ENCODE measurements at places on chromosomes 7 and 10. TPM values are rescaled to one million over a fixed set of nuclear protein-coding genes. Genes with fewer than 3 reads are reported as not detected.

DNA sequence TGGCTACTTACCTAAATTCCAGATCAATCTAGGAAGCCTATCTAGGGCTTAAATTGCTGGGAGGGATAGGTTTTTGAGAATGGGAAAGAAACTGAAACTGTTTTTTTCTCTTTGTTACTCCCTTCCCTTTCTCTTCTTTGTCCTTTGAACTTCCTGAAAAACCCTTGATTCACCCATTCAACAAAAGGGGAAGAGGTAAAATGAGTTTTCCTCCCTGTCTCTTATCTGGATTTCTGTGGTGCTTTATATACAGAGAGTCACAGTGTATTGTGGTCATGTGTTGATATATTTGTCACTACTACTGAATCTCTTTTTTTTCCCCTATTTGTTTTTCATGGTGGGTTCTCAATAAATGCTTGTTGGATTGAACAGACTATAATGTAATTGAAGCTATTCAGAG lies 19.8 kb upstream of the NUP205 start:
- no peaks in the 10 kb centered on the region for H3K36me3 ChIP-seq
- no peak overlapping the region for H3K4me3 ChIP-seq
- H3K27me3 ChIP-seq: peaks cover 34% of the 10 kb centered on the region
- H3K27ac ChIP-seq: no peak overlapping the region

DNA sequence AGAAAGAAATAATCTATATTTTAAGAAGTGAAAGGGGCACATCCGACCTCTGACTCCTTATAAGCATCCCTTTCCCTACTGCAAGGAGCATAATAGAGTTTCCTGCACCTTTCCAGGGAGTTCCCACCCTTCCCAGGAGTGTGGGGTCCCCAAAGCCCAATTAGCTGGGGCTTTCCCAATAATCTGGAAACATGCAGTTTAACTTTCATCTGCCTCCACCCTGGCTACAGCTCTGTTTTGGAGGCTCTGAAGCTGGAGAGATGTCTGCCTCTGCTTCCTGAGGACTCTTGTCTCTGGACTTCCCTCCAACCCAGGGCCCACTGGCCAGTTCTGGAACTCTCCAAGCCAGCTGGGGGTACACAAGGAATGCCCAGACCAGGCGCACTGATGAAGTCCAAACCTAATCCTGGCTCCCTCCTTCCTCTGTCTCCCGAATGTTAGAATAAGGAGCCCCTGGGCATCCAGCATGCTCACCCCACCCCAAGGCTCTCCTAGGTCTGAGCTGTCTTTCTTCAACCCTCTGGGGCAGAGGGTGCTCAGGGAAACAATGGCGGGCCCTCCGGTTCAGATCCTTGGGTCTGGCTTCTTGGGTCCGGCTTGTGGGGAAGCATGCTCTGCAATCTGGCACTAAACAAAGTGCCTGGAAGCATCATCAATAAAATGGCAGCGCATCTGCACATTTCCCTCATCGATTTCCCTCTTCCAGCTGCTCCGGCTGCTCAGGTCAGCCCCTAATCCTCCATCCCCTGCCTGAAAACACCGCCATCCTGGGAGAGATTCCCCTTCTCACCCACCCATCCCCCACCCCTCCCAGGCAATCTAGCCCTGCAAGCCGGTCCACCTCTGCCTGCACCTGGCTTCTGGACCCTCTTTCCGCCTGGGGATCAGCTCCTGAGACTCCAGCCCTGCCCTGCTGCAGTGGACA lies 13.3 kb downstream of the HOXA4 start:
- no peak for DNase-seq
- H3K4me3 ChIP-seq: no peak overlapping the region
- H3K4me1 ChIP-seq: no peaks in the 10 kb centered on the region

DNA sequence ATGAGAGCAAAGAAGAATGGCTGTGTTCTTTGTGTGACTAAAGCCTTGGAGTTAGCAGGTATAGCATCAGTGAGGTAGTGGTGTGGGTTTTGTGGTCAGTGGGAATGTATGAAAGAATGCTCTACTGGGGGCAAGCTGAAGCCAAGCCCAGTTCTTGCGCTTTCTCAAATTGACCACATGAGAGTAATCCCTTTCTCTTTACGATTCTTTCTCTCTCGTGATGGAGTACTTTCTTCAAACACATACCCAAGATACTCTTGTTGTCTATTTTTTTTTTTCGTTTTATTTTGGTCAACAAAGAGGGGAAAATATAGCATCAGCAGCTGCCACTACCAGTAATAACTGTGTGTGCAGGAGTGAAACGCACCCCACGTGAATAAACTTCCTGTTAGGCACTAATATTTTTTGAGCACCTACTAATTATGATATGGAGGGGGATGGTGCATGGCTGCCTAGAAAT lies 8.4 kb upstream of the PANK1 start:
- H3K27ac ChIP-seq: no peak overlapping the region
- H3K4me1 ChIP-seq: peaks cover 4% of the 10 kb centered on the region
- DNase-seq: no peak
- no peak overlapping the region for H3K4me3 ChIP-seq

DNA sequence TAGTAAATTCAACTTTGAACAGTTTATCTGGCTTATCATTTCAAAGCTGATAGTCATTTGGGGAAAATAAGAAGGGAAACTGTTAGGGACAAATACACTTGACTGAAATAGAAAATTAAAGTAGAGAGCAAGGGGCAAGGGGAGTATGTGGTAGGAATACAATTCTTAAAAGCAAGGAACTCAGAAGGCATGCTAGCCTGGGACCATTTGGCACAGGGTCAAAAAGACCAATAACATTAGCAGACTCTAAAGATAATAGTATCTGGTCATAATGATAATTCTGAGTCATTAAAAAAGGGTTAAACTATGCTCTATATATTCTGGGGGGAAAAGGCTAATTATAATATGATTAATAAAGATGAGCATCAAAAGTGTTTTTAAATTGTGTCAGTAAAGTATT lies 112.2 kb downstream of the CNOT4 start:
- H3K4me3 ChIP-seq: no peak overlapping the region
- H3K36me3 ChIP-seq: peaks cover 18% of the 10 kb centered on the region
- no peak overlapping the region for H3K27ac ChIP-seq

DNA sequence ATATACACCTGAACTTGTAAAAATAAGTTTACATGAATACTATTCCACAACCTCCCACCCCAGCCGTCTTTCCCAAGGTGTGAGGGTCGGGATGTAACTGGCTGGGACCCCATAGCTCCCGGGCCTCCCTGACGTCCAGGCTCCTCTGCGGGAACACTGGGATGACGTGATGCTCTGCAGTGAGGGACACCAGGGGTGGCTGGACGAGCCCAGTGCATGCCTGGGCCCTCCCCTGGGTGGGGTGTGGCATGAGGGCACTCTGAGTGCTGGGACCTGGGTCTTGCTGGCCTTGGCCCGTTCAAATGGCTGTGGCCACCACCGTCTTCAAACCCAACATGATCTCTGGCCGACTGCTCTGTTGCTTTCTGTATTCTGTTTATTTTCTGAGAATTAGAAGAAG lies 182.4 kb downstream of the DNAJB6 start:
- peaks cover 2% of the 10 kb centered on the region for H3K27me3 ChIP-seq
- H3K36me3 ChIP-seq: no peaks in the 10 kb centered on the region
- no peak overlapping the region for H3K27ac ChIP-seq
- H3K4me3 ChIP-seq: no peak overlapping the region
- DNase-seq: no peak

DNA sequence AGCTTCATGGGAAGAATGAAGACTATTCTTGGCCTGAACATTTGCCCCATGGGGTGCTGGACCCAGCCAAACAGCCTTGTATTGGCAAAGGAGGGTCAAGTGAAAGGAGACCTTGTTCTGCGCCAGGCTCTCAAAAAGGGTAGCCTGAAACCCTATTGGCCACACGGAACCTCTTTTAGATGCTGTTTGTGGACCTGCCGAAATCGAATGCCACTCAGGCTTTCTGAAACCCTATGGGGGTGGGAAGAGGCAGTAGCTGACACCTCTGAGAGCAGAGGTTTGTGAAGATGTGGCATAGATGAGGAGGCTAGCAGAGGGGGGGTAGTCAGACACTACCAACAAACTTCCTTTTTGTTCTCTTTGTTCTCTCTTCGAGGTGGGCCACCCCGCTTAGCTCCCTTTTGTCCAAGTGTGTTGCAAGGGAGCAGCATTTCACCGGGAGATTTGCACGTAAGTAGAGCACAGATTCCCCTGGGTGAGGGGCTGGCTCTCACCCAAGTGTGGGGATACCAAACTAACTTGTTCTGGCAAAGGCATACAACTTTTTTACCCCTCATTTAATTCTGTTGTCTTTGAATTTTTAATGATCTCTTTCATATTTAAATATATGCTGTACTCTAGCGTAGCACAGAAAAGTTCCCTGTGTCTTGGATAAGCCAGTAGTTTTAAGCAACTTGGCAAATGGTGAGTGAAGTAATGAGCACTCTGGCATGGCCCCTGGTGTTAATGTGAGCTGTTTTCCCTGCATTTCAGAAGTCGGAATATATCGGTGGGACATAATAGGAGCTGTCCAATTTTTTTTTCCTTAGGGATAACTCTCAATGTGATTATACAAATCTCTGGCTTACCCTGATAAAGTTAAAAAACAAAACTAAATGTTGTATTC lies 107.7 kb downstream of the SEPTIN7 start:
- no peaks in the 10 kb centered on the region for H3K4me1 ChIP-seq
- peaks cover 24% of the 10 kb centered on the region for H3K36me3 ChIP-seq
- no peaks in the 10 kb centered on the region for H3K27me3 ChIP-seq
- DNase-seq: no peak
- no peak overlapping the region for H3K27ac ChIP-seq

GRCh38 chr7:77531038-77531437 lies 6.1 kb upstream of the PTPN12 start:
- no peak for DNase-seq
- no peaks in the 10 kb centered on the region for H3K27me3 ChIP-seq
- H3K4me3 ChIP-seq: no peak overlapping the region
- H3K27ac ChIP-seq: no peak overlapping the region
- H3K4me1 ChIP-seq: peaks cover 7% of the 10 kb centered on the region

GRCh38 chr10:50480054-50481007 lies 143.4 kb downstream of the SGMS1 start:
- H3K4me1 ChIP-seq: no peaks in the 10 kb centered on the region
- no peak overlapping the region for H3K4me3 ChIP-seq
- DNase-seq: no peak
- H3K27ac ChIP-seq: no peak overlapping the region

DNA sequence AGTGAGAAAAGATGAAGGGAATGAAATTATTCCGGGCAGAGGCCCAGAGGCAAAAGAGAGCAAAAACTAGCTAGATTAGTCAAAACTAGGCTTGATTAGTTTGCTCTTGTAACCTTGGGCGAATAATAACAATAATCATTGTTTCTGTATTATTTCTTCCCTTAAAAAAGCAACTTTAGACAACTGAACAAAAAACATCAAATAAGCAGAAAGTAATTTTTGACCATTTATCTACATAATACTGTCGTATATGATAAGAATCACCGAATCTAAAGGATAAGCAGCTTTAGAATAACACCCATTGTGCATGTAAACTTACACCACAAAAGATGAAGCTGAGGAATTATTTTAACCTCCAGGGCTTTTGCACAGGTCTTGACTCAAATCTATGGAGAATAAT lies 125.1 kb downstream of the TPK1 start:
- no peaks in the 10 kb centered on the region for H3K36me3 ChIP-seq
- no peak overlapping the region for H3K27ac ChIP-seq
- DNase-seq: no peak
- H3K4me1 ChIP-seq: peaks cover 11% of the 10 kb centered on the region
- H3K27me3 ChIP-seq: no peaks in the 10 kb centered on the region
- no peak overlapping the region for H3K4me3 ChIP-seq

DNA sequence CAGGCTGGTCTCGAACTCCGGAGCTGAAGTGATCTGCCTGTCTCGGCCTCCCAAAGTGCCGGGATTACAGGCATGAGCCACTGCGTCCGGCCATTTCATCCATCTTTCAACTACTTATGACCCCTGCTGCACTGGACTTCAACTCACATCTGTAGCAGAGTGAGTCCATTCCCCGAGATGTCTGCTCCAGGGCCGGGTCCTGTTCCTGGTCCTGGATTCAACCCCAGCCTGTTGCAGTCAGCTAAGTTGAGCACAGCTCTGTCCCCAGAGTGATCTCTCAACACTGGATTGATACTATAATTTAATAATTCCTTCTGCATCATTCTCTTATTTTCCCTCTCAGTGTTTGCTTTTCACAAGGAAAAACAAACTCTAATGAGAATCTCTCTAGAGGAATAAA lies 25.8 kb downstream of the PRTFDC1 start:
- peaks cover 6% of the 10 kb centered on the region for H3K4me1 ChIP-seq
- no peak overlapping the region for H3K27ac ChIP-seq
- H3K4me3 ChIP-seq: no peak overlapping the region
- H3K27me3 ChIP-seq: no peaks in the 10 kb centered on the region
- peaks cover 9% of the 10 kb centered on the region for H3K36me3 ChIP-seq
- DNase-seq: no peak

GRCh38 chr10:114576716-114577115 lies 81.4 kb downstream of the ABLIM1 start:
- H3K27me3 ChIP-seq: peaks cover 3% of the 10 kb centered on the region
- H3K27ac ChIP-seq: no peak overlapping the region
- no peaks in the 10 kb centered on the region for H3K36me3 ChIP-seq

GRCh38 chr7:82200601-82201000 lies 243.0 kb downstream of the CACNA2D1 start:
- no peaks in the 10 kb centered on the region for H3K27me3 ChIP-seq
- no peak overlapping the region for H3K27ac ChIP-seq
- DNase-seq: no peak
- no peaks in the 10 kb centered on the region for H3K36me3 ChIP-seq
- H3K4me3 ChIP-seq: no peak overlapping the region

GRCh38 chr7:83201355-83201754 lies 38.7 kb upstream of the PCLO start:
- no peaks in the 10 kb centered on the region for H3K36me3 ChIP-seq
- no peaks in the 10 kb centered on the region for H3K4me1 ChIP-seq
- H3K27ac ChIP-seq: no peak overlapping the region

GRCh38 chr7:157529768-157530560 lies 193.2 kb downstream of the DNAJB6 start:
- peaks cover 29% of the 10 kb centered on the region for H3K27me3 ChIP-seq
- no peak for DNase-seq
- peaks cover 2% of the 10 kb centered on the region for H3K4me1 ChIP-seq
- H3K4me3 ChIP-seq: no peak overlapping the region

- DNase-seq: peak; percentile 95
- H3K27me3 ChIP-seq: no peaks in the 10 kb centered on the region
- peak overlapping the region; percentile 100 for H3K27ac ChIP-seq
- H3K36me3 ChIP-seq: peaks cover 1% of the 10 kb centered on the region
Observed at GRCh38 chr7:106285051-106285854, 470 bp upstream of the NAMPT start.

Gene TRPV5
- total RNA-seq: not detected

Gene OR2A5
- total RNA-seq: not detected

Gene CPA2
- total RNA-seq: not detected

Gene C7orf57
- 0.21 TPM for total RNA-seq

Gene MYPN
- not detected for total RNA-seq

Gene SORCS3
- total RNA-seq: 0.17 TPM

Gene ADIRF
- total RNA-seq: not detected

Data from activated CD4-positive, alpha-beta T cell treated with anti-CD3 and anti-CD28 coated beads, Interleukin-2, amount 10 ng/mL, durations not matched to agents 7 days and 5 days (primary cell).